NCI-H1694 (cell line): ENCODE measurements at places on chromosomes 2 and 18.

GRCh38 chr2:28231110-28231631, 161.5 kb upstream of the FOSL2 start:
- DNase-seq = no peak

DNA sequence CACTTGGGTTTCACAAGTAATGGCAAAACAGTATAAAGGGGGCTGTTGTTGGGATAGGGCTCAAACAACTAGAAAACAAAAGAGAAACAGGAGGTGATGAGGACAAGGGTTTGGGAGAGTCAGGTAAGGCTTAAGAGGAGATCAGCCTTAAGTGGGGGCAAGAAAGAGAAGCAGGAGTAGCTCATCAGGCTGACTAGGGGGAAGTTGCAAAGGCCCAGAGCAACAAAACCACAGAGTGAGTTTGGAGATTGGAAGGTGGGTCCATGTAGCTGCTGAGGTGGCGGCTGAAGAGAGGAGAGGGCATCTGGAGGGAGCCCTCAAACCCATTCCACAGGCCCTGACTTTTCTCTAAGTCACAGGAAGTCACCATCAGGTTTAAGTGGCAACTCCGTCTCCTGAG, 126.0 kb downstream of the MREG start:
- DNase-seq = no peak

- no peak for DNase-seq
Observed at GRCh38 chr2:9145752-9146430, 60.7 kb upstream of the ASAP2 start.

DNA sequence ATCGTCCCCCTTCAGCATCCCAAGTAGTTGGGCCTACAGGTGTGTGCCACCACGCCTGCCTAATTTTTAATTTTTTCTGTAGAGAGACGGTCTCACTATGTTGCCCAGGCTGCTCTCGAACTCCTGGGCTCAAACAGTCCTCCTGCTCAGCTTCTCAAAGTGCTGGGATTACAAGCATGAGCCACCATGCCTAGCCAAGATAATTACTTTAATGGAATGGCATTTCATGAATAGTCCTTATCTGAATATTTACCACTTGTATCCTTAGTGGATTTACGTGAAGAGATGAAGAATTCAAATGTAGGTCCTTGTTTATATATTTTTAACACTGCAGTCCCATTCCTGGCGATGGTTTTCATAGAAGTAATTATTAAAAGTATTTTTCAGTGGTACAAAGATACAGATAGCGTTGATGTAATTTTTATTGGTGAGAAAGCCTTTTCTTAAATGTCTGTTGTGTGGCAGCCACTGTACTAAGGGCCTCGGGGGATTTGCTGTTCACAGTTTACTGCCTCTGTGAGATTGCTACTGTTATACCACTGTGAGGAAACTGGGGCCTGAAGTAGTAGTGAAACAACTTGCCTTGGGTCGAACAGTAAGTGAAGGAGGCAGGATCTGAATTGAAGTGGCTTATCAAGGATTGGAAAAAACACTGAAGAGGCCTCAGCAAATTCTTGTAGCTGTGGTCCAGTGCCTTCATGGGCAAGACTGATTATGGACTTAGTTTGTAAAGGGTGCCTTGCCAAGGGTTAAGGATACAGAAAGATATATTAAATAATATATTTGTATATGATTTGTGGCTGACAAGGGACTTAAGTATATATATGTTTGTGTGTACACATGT, 151.2 kb downstream of the PRPF40A start:
- DNase-seq = no peak

- no peak for DNase-seq
Observed at GRCh38 chr2:9984871-9985480, 33.5 kb downstream of the GRHL1 start.

DNA sequence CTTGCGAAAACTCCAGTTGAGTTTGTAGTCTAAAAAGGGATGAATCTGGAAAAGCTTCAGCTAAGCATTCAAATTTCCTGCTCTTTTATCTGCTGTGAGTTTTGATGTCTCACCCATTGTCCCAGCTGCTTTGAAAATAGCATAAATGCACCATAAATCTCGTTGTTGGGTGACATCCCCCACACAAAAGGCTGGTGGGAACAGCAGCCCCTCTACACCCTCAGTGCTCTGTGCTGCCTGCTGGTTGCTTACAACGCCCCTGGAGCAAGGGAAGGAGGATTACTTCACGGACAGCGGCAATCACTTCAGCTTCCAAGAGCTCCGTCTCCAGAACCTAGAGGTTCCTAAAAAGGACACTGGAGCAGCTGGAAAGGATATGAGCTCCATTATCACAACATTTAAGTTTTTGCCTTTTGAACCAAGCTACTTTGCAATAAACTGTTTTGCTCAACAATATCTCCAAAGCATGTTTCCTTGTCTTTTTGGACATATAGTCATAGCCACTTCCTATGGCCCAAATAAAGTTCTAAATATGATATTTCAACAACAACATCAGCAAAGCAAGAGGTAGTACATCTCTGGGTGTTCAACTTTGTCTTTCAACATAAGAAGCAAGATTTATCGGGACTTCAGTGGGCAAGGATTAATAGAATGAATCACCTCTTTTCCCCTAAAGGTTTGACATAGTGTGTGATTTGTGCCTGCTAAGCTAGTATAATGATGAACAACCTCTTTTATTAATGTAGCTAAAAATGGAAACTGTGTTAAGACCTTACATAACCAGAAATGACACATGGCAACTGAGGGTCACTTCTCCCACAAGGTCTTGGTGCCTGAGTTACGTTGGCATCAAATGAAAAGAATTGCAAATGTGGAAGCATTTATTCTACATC, 413.5 kb downstream of the TXNL1 start:
- DNase-seq = no peak

- no peak for DNase-seq
Observed at GRCh38 chr18:30387401-30387800, 655.1 kb downstream of the DSC3 start.

- DNase-seq = no peak
Observed at GRCh38 chr2:44245083-44245861, 30.0 kb upstream of the SLC3A1 start.

- no peak for DNase-seq
Observed at GRCh38 chr2:172870396-172870795, 134.8 kb downstream of the RAPGEF4 start.

- no peak for DNase-seq
Observed at GRCh38 chr2:5250482-5250881, 441.7 kb upstream of the SOX11 start.

DNA sequence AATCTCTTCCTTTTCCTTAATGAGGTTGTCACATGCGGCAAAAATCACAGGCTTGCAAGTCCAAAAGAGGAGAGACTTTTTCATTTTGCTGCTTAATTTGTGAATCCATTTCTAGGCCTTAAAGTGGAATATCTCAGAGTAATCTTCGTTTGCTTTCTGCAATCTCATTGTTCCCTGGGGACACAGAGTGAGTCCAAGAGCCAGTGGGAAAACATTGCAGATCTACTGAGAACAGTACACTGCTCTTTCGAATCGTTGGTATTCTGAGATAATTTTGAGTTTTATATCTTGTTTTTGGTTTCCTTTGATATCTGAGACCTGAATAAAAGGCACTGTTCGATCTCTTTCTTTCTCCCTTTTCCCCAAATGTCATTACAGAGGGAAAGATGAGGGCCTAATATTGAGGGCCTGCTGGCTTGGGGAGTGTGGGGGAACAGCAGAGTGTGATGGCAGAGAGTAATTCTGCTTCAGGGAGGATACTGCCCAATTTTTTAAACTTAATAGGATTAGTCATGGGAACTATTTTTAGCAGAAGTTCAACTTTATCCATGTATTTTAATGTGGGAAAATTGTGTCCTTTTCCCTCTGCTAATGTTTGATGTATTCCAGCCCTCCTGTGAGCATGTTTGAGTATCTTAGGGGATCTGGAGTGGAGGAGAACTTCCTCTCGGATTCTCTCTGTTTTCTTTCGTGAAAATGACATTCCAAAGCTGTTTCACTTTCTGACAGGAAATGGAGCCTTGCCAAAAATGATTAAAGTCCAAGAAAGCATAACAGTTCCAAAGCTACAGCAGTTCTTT, 418.2 kb upstream of the ZEB2 start:
- DNase-seq = no peak

- DNase-seq = no peak
Observed at GRCh38 chr18:58344861-58345463, 283.9 kb downstream of the ALPK2 start.
